Ovary (tissue), 10 donors: ENCODE measurements at places on chromosomes 5 and 9.

DNA sequence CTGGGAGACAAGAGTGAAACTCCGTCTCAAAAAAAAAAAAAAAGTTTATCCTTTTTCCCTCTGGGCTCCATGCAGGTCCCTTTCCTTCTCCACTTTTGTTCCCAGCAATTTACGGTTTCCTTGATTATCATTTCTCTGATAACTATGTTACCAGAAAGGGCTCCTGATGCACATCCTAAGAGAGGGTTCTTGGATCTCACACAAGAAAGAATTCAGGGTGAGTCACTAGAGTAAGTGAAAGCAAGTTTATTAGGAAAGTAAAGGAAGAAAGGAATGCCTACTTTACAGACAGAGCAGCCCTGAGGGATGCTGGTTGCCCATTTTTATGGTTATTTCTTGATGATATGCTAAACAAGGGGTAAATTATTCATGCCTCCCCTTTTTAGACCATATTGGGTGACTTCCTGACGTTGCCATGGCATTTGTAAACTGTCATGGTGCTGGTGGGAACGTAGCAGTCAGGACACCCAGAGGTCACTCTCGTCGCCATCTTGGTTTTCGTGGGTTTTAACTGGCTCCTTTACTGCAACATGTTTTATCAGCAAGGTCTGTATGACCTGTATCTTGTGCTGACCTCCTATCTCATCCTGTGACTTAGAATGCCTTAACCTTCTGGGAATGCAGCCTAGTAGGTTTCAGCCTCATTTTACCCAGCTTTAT, 13.5 kb upstream of the MELK start:
- H3K4me1 ChIP-seq = no peaks in the 10 kb centered on the region
- H3K27ac ChIP-seq = no peak overlapping the region
- H3K4me3 ChIP-seq = no peak overlapping the region
- no peaks in the 10 kb centered on the region for H3K27me3 ChIP-seq
- no peaks in the 10 kb centered on the region for H3K36me3 ChIP-seq

DNA sequence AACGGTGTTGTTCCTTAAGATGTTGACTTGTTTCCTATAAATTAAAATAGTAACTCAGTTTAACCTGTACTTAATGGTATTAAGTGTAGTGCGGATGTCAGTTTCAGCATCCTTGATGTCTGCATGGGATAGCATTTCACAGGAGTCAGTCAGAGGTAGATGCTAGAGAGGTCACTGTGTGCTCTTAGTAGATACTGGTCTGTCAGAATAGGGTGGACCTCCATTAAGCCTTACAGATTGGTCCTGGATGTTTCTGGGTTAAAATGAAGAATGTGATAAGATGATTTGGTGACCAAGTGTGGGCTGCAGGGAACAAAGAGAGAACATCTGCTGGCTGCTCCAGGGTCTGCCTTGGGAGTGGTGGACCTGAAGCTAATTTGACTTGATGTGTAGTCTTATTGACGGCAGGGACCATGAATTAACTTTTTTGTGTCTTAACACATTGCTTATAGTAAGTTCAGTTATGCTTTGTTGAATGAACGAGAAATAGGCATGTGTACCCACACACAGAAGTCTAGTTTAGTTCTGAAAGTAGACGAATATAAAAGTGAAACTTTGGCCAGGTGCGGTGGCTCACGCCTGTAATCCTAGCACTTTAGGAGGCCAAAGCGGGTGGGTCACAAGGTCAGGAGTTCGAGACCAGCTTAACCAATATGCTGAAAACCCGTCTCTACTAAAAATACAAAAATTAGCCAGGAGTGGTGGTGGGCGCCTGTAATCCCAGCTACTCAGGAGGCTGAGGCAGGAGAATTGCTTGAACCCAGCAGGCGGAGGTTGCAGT, 12.5 kb downstream of the RAB24 start:
- H3K36me3 ChIP-seq = no peaks in the 10 kb centered on the region
- H3K4me3 ChIP-seq = no peak overlapping the region
- DNase-seq = no peak
- no peak overlapping the region for H3K27ac ChIP-seq

DNA sequence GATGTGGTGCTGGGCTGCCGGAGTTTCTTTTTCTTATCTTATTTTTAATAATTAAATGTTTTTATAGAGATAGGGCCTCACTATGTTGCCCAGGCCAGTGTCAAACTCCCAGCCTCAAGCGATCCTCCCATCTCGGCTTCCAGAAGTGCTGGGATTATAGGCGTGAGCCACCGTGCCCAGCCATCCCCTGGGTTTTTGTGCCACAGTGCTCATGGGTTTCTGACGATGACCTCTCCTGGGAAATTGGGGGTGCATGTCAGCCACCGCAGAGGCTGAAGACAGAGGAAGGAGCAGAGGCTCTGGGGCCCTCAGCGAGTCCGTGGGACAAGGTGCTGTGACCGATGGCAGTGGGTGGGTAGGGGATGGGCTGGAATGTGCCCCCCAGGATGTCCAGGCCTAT, 14.4 kb downstream of the GPSM1 start:
- no peaks in the 10 kb centered on the region for H3K36me3 ChIP-seq
- H3K4me3 ChIP-seq = no peak overlapping the region
- peaks cover 4% of the 10 kb centered on the region for H3K4me1 ChIP-seq

GRCh38 chr5:18772475-18772874, 1138.2 kb downstream of the TAF11L14 start:
- H3K27ac ChIP-seq = no peak overlapping the region
- H3K27me3 ChIP-seq = no peaks in the 10 kb centered on the region
- no peak overlapping the region for H3K4me3 ChIP-seq
- H3K4me1 ChIP-seq = no peaks in the 10 kb centered on the region
- no peaks in the 10 kb centered on the region for H3K36me3 ChIP-seq

- H3K27me3 ChIP-seq = no peaks in the 10 kb centered on the region
- no peaks in the 10 kb centered on the region for H3K4me1 ChIP-seq
- H3K36me3 ChIP-seq = no peaks in the 10 kb centered on the region
Measured at GRCh38 chr9:126424511-126424910, 97.9 kb downstream of the MVB12B start.

DNA sequence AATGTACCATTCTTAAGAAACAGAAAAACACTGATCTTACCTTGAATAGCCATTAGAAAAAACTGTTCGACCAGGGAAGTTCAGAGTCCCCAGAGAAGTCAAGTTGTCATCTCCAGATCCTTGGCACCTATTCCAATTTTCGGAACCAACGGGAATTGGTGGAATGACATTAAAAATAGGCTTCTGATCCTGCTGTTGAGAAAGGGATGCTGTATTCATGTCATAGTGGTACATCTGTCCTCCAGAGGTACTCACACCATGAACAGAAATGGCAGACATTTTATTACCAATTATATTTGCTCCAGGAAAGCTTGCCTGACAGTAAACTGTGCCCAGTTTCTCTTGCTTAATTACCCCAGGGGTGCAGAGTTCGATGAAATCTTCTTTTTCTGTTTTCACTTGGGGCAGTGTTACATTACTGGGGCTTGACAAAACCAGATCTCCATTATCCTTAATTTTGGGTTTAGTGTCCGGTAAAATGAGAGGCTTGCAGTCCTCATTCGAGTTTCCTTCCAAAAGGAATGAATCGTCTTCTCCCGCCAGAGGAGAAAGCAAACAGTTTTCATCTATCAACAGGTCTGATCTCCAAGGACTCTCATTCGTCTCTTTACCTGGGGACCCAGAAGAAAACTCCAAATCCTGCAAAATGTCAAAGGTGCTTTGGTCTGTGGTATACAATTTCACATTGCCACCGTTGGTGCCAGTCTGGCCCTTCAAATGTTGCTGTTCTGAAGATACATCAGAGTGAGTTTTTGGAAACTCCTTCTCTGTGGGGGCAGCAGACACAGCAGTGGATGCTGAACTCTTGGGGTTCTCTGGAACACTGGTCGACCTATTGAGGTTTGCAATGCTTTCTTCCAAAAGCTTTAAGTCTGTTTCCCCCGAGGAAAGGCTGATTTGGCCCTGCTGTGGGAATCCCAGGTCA, 3.6 kb downstream of the NR3C1 start:
- H3K4me1 ChIP-seq = peaks cover 14% of the 10 kb centered on the region
- H3K36me3 ChIP-seq = no peaks in the 10 kb centered on the region
- no peaks in the 10 kb centered on the region for H3K27me3 ChIP-seq

DNA sequence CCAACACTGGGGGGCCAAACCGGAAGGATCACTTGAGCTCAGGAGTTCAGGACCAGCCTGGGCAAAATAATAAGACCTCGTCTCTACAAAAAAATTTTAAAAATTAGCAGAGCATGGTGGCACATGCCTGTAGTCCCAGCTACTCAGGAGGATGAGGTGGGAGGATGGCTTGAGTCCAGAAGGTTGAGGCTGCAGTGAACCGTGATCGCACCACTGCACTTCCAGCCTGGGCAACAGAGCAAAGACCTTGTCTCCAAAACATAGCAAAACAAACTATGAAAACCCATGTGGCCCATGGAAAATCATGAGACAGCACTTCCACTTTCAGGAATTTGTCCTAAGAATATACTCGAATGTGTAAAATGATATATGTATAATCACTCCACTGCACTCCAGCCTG, 6.1 kb downstream of the SETX start:
- no peak overlapping the region for H3K27ac ChIP-seq
- peaks cover 3% of the 10 kb centered on the region for H3K4me1 ChIP-seq
- no peaks in the 10 kb centered on the region for H3K27me3 ChIP-seq
- no peak for DNase-seq
- H3K4me3 ChIP-seq = no peak overlapping the region

GRCh38 chr5:5544094-5544663, 121.7 kb downstream of the ICE1 start:
- H3K27me3 ChIP-seq = no peaks in the 10 kb centered on the region
- no peak overlapping the region for H3K27ac ChIP-seq

- H3K4me1 ChIP-seq = no peaks in the 10 kb centered on the region
- no peak overlapping the region for H3K4me3 ChIP-seq
- no peak overlapping the region for H3K27ac ChIP-seq
- DNase-seq = no peak
- H3K36me3 ChIP-seq = no peaks in the 10 kb centered on the region
- no peaks in the 10 kb centered on the region for H3K27me3 ChIP-seq
Measured at GRCh38 chr5:44225231-44226160, 163.7 kb downstream of the FGF10 start.

DNA sequence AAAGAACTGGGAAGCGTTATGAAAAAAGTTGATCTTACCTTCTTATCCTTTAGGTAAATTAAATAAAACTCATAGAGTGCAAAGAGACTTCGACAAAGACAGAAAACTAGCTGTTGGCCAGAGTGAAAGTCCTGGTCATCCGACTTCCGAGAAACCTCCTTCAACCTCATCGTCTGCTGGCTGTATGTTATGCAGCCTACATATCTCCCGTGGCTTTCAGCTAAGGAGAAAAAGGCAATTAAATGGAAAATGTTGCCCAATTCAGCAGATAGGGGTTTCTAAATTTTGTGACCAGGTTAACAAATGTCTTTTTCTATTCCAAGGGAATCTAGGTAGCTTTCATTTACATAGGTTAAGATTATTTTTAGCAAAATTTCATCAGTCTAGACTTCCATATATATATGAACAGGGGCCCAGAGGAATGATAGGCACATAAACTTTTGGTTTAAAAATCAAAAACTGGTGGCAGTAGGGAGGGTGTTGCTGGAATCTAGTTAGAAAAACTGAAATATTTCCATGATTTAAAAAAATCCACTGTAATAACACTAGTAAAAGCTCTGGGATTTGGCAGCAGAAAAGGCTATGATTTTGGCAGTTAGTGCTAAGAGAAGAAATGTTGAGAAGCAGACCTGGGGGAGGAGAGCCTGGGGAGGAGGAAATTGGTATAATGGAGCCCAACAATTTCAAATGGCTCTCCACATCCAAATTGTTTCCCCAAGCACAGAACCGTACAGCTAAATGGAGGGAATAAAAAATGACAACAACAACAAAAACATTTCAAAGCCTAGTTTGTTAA, 32.1 kb downstream of the RAI14 start:
- H3K27me3 ChIP-seq = no peaks in the 10 kb centered on the region
- no peaks in the 10 kb centered on the region for H3K36me3 ChIP-seq
- no peak overlapping the region for H3K27ac ChIP-seq
- H3K4me3 ChIP-seq = peak overlapping the region; percentile 7
- DNase-seq = no peak

DNA sequence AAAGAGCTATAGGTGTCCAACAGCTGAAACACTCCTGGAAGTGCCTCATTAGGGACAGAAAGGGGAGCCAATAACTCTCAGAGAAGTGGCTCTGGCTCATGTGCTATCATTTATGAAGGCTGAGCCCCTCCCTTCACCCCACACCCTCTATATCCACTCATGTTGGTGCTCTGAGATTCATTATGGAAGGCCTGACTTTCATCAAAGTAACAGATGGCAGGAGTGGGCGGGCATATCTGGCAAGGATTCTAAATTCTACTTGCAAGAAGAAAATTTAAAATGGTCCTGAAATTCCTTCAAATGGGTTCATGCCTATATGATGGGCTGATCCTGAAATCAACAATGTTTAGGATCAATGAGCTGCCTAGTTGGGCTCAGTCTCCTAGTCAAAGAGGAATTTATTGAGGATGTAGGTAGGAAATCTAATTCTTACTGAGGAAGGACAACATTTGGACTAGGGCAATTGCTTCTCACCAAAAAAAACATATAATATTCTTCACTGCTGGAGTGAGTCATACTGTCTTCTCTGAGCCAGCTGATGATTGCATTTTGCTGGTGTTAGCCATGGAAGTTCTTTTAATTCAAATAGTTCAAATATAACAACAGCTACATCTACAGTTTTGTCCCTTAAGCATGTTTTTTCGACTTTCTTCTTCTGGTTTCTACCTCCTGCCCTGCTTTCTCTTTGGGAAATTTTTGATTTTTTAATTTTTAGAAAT, 23.5 kb downstream of the NMRK1 start:
- no peak overlapping the region for H3K4me3 ChIP-seq
- H3K27ac ChIP-seq = no peak overlapping the region
- no peaks in the 10 kb centered on the region for H3K4me1 ChIP-seq
- DNase-seq = no peak
- H3K36me3 ChIP-seq = no peaks in the 10 kb centered on the region

- no peaks in the 10 kb centered on the region for H3K27me3 ChIP-seq
- DNase-seq = no peak
- H3K4me3 ChIP-seq = peak overlapping the region; percentile 27
- no peaks in the 10 kb centered on the region for H3K4me1 ChIP-seq
- H3K36me3 ChIP-seq = no peaks in the 10 kb centered on the region
Measured at GRCh38 chr9:90801973-90802322, 329 bp downstream of the SYK start.

DNA sequence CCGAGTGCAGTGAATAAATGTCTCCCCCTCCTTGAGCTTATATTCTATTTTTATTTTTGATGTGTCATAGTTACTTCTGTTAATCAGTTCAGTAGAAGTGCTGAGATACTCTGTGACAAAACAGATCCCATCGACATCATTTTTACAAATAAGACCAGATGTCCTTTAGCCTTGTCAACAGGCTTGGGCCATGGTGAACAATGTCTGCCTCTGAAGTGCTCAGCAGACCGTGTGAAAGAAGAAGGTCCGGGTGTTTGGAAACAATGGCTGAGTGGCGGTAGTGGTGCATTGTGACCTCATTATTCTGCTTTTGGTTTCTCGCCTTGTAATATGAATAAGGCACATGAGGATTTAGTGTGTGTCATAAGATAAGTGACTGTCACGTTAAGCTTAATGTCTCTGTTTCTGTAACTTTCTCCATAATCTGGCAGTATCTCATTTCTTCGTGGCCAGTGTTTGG, 71.2 kb downstream of the SYK start:
- no peaks in the 10 kb centered on the region for H3K4me1 ChIP-seq
